ENCODE measurements at places on chromosomes 6 and 20. TPM values are rescaled to one million over a fixed set of nuclear protein-coding genes. Genes with fewer than 3 reads are reported as not detected.

Gene OR2H2
- total RNA-seq, result not detected

Gene LAMA5
- total RNA-seq, result 110 TPM

Gene PBOV1
- not detected for total RNA-seq

Gene C6orf15
- not detected for total RNA-seq

Gene LTA
- not detected for total RNA-seq

Gene NKX2-2
- not detected for total RNA-seq
